Umbilical cord (tissue), 2 donors: ENCODE measurements at places on chromosomes 11 and 22.

DNA sequence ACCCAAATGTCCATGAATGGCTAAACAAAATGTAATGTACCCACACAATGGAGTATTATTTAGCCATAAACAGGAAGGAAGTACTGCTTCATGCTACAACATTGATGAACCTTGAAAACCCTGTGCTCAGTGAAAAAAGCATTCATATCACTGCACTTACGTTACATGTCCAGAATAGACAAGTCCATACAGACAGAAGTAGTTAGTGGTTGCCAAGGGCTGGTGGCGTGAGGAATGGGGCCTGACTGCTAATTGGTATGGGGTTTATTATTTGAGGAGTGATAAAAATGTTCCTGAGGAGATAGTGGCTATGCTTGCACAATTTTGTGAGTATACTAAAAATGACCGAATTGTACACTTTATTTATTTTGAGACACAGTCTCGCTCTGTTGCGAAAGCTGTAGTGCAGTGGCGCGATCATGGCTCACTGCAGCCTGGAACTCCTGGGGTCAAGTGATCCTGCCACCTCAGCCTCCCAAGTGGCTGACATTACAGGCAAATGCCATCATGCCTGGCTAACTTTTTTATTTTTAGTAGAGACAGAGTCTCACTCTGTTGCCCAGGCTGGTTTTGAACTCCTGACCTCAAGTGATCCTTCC lies 7.7 kb upstream of the SYVN1 start:
- no peak for DNase-seq

DNA sequence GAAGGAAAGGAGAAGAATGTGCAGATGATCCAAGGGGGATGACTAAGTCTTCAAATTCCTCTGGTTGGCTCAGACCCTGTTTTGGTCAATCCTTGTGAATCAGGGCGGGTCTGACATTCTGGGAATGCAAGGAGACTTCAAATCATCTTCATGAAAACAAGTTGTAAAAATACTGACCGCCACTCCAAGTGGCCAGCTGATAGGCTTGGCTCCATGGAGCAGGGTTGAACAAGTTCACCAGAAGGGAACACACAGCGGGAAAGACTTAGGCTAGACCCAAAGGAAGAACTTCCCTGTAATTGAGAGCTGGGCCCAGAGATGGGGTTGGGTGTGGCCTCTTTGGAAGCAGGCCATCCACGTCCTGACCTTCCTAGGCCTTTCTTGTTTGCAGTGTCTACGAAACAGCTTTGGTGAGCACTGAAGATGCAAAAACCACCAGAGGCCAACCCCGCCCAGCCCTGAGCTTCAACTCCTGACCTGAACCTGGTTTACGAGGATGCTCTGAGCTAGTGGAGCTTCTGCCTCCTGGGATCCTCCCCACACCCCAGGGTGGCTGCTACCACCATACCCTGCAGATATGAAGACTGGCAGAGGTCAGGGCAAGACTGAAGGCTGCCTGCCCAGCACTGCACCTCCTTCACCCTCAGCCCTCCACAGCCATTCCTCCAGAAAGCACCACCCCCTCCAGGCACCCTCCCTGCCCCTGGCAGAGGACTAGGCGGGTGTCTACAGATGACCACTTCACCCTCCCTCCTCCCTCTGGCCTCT lies 26.1 kb downstream of the GDPD5 start:
- peak; percentile 93 for DNase-seq

DNA sequence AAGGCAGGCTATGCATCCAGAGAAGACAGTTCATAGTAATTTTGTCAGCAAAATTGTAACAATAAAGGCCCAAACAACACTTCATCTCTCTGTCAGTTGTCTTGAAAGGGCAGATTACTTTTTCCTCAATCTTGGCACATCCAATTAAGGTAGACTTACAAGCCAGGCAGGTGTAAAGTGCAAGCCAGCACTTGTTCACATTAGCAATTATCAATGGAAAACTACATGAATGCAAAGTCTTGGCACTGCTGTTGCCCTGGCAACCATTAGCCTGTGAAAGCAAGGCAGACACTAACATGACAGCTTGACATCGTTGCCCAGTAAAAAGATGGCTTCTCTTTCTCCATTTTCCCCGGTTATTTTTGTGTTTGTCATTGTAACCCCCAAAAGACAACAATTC lies 677.2 kb upstream of the TENM4 start:
- DNase-seq = no peak

DNA sequence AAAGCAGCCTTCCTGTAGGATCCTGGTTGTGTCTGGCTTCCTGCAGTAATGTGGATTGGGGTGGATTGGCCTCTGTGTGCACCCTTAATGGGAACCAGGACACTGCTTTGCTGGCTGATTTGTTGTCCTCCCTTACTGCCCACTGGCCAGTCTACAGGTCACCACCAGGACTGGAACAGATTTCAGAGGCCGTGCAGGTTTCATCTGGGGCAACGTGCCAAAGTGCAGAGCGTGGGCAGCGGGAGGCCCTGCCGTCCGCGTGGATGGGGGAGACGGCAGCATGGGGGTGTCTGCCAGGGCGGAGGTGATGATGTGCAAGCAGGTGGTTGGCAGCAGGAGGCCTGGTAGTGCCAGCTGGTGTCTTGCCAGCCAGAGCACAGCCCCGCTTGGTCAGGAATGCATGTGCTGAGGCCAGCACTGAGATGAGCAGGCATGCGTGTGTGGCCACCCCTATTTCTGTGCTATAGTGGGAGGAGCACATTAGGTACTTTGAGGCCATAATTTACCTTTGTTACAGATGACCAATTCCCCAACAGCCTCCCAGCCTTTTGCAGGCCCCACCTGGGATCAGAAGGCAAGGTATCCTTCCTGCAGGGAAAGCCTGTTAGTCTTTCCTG lies 24.3 kb downstream of the BCR start:
- DNase-seq = no peak

DNA sequence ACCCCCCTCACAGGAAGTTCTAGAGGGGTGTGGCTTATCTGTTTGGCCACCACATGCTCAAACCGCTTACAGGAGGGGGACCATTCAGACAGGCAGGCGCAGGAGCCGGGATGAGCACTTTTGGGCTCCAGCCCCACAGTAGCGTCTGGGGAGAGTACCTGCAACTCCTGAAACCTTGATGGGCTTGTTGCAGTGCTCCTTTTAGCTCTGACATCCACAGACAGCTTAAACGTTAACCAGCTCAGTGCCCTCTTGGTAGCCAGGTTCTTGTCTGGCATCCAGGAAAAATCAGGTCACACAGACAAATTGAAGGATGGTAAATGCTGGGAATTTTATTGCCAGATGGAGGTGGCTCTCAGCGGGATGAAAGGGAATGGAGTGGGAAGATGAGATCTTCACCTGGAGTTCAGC lies 326.3 kb downstream of the ETS1 start:
- DNase-seq = no peak

DNA sequence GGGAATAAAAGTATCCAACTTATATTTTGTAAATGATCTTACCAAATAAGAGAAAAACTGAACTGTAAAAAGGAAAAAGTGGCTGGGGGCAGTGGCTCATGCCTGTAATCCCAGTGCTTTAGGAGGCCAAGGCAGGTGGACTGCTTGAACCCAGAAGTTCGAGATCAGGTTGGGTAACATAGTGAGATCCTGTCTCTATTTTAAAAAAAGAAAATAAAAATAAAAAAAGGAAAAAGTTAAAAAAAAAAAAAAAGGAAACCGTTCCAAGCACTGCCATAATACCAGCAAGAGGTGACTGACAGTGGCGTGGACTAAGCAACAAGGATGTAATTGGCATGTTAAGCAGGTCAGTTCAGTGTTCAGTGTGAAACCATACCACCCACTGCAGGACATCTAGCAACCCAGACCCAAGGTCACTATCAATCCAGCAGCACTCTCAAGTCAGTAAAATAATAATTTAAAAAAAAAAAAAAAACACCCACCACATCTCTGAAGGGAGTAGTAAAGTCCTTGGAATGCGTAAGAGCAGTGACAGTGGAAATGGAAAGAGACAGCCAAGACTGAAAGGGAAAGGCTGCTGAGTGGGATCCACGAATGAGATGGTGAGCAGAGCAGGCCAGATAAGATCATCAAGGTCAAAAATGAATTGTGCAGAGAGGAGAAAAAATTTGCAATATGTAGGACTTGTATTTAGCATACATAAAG lies 43.6 kb downstream of the MAPK1 start:
- no peak for DNase-seq

DNA sequence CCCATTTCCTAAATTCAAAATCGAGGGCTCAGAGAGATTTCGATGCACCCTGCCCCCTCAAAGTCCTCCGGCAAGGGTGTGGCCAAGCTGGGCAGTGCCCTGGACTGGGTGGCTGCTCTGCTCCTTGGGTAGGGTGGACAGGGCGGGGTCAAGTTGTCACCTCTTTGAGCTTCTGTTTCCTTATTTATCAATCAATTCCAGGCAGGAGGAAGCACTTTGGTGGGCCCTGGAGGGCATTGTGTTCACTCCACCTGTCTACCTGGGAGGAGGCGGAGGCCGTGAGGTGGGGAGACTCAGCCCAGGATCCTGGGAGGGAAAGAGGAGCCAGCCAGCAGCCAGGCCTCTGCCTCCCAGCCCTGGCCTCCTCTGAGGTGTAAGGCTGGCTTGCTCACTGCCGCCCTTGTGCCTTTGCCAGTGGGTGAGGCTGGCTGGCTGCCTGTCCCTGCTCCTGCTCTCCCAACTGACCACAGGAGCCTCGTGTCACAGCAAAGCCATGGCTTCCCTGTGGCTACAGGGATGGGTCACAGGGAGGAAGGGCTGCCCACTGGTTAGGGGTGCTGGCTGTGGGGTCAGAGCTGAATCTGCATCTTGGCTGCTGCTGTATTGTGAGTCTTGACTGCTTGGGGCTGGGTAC lies 25.5 kb upstream of the SHISAL1 start:
- no peak for DNase-seq

DNA sequence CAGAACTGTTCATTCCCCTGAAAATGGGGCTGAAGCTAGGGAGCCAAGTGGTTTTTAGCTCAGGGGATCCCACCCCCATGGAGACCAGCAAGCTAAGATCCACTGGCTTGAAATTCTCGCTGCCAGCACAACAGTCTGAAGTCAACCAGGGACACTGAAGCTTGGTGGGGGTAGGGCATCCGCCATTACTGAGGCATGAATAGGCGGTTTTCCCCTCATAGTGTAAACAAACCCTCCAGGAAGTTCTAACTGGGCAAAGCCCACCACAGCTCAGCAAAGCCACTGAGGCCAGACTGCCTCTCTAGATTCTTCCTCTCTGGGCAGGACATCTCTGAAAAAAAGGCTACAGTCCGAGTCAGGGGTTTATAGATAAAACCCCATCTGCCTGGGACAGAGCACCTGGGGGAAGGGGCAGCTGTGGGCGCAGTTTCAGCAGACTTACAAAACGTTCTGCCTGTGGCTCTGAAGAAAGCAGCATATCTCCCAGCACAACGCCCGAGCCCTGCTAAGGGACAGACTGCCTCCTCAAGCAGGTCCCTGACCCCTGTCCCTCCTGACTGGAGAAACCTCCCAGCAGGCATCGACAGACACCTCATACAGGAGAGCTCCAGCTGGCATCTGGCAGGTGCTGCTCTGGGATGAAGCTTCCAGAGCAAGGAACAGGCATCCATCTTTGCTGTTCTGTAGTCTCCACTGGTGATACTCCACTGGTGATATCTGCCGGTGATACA lies 32.7 kb downstream of the GAB4 start:
- no peak for DNase-seq

- no peak for DNase-seq
Measured at GRCh38 chr22:27526901-27527300, 274.7 kb downstream of the MN1 start.

DNA sequence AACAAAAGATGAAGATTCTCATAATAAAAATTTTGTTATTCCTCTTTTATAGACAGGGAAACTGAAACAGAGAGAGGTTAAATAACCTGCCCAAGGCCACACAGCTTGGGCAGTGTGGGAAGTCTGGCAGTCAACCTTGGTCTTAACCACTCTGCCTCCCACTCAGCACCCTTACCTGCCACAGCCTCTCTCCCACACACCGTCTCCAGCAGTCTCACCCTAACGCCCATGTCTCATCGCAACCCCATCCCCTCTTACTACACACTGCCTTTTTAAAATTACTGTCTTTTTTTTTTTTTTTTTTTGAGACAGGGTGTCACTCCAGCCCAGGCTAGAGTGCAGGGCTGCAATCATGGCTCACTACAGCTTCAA lies 25.0 kb downstream of the ARRB1 start:
- no peak for DNase-seq

GRCh38 chr22:32617903-32618302 lies 143.3 kb downstream of the FBXO7 start:
- DNase-seq = peak; percentile 52

DNA sequence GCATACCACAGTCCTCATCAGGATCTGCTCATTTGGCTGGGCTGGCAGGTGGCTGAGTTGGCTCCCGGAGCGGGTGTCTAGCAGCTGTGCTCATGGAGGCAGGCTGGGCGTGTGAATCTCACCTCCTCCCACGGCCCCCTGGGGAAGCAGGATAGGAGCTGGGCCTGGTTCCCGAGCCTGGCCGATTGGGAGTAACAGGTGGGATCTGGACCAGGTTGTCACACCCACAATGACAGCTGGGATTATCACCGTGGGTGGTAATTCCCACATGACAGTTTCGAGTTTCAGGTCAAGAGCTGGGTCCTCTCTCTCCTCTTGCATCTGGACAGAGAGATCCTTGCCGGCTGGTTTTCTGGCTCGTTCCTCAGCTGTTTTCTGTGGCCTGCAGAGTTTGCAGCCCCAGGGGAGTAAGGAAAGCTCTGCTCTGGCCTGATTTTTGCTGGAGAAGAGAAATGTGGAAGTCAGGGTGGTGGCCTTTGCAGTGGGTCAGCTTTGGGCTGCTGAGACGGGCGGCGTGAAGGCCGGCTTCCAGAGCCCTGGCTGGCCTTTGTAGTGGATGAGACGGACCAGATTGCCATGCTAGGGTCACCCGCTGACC lies 57.0 kb downstream of the BCR start:
- DNase-seq = no peak

DNA sequence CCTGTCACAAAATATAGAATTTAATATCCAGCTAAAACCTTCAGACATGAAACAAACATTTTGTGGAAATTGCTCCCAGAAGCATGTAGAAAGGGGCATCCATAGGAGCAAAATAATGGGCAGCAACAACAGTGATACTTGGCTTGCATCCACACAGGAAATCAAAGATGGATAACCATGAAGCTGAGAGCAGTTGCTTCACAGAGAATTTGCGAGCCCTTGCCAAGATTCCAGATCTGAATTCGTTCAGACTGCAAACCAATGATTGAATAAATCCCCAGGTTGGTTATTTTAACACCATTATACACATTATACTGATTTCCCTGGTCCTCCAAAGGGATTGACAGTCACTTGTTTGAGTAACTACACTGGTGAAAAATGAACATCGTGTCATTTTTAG lies 15.6 kb upstream of the OR51L1 start:
- no peak for DNase-seq
